Erythroblast (primary cell): ENCODE measurements at places on chromosomes 2 and 18.

DNA sequence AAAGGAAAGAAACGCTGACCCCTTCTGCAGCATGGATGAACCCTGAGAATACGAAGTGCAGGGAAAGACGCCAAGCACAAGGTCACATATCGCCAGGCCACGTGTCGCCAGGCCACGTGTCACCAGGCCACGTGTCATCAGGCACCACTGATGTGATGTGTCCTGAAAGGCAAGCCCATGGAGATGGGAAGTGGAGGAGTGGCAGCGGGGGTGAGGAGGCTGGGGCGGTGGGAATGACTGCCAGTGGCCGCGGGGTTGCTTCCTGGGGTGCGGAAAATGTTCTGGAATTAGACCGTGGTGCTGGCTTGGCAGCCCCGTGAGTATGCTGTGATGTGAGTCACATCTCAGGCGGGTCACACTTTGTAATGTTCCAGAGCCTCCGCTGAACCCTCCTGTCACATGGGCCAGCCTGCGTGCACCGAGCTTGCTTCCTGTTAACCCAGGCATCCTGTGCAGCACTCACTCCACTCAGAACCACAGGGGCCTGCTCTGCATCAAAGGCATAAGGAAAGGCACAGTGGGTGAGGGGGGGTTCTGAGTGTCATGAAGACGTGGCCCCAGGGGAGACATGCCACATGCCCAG is 39.0 kb downstream of the SLC66A2 start:
- no peak for DNase-seq

GRCh38 chr2:37869771-37870170 is 55.3 kb upstream of the RMDN2 start:
- DNase-seq, result no peak

- no peak for DNase-seq
These were observed 124.8 kb downstream of the SCG2 start for GRCh38 chr2:223477318-223477717.

DNA sequence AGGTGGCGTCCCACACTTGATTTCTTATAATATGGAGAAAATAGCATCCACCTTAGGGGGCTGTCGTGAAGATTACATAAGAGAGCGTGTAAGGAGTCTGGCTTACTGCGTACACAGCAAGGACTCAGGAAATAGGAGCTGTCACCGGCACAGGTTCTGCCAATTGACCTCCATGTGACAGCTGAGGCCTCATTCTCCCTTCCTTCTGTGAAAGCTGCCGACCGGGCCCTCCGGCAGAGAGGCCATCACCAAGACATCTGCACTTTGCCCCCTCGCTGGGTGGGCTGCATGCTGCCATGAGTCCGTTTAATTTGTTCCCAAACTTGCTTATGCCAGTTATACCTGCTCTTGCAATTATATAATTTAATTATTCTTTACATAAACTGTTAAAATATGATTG is 27.7 kb downstream of the HS1BP3 start:
- DNase-seq, result no peak

DNA sequence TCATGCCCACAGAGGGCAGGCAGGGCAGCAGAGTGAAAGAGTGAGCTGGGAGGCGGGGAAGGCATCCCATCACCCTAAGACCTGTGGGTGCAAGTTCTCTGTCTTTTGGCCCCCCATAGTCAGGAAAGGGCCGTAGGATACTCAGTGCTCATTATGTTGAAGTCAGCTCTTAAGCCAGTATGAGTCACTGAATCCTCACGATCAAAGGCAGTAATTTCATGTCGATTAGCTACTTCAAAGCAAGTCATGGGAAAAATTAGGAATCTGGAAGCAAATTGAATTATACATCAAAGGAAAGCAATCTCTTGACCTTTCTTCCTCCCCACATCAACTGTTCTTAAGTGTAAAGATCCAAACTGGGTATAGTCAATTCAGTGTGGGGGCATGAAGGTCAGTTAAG is 178.9 kb downstream of the FHOD3 start:
- no peak for DNase-seq

DNA sequence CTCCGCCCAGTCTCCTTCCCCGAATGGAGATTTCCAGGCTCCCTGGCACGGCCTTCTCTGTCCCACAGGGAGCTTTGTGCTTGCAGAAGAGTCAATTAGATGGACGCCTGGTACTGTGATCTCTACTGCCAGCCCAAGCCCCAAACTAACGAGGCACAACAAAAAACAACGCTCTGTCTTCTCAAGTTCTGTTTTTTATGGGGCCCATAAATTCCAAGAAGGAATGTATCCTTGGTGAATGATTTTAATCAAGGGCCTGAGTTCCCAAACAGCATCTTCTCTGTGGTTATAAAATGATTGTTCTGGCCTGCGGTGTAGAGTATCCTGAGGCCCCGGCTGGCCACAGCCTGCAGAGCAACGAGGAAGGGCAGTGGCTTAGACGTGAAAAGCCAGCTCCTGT is 219.5 kb downstream of the CLIP4 start:
- no peak for DNase-seq

DNA sequence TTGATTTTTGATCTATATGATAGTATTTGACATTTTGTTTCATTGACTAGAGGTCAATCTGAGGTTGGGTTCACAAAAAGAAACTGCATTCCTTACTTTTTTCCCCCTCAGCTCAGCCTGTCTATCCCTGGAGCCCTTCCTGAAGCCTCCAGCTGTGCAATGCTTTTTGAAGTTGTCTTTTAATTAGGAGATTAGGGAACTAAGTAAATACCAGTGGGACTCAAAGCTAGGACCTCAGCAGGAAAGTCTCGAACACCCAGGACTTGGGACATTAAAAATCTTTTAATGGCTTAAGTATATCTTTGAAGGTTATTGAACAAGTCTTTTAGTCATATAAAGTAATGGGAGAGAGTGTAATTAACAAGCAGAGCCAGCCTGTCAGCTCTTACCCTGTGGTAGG is 220.2 kb downstream of the PDE11A start:
- no peak for DNase-seq

DNA sequence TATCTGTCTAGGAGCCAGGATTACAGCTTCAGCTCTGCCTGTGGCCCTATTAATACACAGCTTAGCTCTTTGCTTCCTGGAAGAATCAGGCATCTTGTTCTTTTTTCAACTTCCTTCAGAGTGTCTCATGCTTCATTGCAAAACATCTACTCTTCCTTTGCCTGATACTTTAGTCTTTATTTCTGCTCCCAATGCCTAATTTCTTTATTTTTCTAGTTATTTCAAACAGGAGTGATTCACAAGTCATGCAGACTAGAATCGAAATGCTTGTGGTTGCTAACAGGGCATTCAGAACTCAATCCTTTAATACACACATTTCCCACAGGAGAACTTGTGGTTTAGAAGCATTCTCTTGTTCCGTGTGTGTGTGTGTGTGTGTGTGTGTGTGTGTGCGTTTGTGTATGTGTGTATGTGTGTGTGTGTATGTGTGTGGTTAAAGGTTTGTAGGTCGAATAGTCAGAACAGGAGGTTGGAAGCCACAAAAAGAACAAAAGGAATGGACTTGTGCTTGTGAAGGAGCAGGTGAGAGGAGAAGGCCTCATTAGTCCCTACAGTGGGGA is 28.3 kb upstream of the INSIG2 start:
- no peak for DNase-seq

- DNase-seq, result no peak
These were observed 226.1 kb downstream of the MYCN start for GRCh38 chr2:16166327-16166981.

DNA sequence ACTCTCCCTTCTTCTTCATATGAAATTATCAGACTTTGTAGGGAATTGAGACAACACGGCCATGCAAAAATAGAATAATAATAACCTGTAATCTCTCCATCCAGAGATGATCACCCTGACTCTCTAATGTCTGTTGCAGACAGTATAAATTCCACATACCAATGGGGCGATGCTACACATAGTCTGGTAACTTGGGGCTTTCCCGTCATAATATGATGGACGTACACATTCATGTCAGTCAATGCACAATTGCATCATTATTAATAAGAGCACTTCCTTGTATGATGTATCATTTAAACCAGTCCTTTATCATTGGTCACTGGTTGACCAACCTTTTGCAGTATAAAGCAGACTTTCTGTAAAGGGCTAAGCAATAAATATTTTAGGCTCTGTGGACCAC is 39.5 kb upstream of the SCLY start:
- no peak for DNase-seq

DNA sequence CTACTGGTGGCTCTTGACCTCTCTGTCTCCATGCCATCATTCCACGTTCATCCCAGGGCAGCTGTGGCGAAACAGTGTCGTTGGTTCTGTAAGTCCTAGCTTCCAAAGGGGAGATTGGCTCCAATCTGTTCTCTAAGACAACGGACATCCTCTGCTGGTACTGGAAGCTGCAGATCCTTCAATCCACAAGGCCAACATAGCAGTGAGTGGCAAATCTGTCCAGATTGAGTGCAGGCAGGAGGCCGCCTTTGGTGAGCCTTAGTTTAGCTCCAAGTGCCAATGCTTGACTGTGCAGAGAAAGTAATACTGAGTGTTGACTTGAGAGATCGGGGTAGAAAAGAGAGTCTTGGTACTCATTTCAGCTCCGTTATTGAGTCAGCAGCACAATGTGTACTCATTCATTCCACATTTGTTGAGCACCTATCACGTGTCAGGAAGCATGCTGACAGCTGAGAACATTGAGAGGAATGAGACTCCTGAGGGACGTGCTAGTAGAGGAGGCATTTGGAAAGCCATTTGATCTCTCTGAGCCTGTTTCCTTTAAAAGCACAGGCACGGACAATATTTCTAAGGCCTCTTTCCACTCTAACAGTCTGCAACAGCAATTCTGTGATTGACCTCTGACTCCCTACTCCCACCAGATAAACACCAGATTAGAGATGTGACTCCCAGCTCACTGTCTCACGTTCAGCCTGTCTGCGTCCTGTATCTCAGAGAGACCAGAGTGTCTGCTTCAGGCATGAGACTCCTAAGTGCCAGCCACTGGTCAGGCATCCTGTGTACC is 306.0 kb downstream of the CLIP4 start:
- no peak for DNase-seq

- no peak for DNase-seq
These were observed 15.5 kb downstream of the VIL1 start for GRCh38 chr2:218434456-218434855.

- no peak for DNase-seq
These were observed 16.9 kb upstream of the KCNG3 start for GRCh38 chr2:42510608-42511243.

DNA sequence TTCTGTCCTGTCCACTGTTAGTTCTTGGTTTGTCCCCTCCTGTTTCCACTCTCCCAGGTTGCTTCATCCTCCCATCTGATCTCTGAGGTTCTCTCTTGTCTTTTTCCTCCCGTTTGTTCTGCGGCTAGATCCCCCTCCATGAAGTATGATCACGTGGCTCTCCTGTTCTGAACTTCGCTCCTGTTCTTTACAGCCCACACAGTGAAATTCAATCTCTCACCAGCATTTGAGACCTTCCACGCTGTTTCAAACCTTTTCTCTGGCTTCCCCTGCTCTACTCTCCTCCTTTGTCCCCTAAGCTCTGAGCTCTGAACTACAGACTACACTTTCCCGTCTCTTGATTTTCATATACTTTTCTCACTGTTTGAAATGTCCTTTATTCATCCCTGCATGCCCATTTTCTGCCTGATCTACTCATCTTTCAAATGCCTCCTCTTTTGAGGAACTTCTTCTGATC is 83.5 kb downstream of the OSBPL6 start:
- DNase-seq, result no peak

GRCh38 chr2:120485096-120485495 is 139.2 kb downstream of the INHBB start:
- no peak for DNase-seq
